ENCODE measurements at places on chromosomes 11 and 22.
A peak's percentile ranks its signal among the peaks of the same experiment; 100 is the strongest.

DNA sequence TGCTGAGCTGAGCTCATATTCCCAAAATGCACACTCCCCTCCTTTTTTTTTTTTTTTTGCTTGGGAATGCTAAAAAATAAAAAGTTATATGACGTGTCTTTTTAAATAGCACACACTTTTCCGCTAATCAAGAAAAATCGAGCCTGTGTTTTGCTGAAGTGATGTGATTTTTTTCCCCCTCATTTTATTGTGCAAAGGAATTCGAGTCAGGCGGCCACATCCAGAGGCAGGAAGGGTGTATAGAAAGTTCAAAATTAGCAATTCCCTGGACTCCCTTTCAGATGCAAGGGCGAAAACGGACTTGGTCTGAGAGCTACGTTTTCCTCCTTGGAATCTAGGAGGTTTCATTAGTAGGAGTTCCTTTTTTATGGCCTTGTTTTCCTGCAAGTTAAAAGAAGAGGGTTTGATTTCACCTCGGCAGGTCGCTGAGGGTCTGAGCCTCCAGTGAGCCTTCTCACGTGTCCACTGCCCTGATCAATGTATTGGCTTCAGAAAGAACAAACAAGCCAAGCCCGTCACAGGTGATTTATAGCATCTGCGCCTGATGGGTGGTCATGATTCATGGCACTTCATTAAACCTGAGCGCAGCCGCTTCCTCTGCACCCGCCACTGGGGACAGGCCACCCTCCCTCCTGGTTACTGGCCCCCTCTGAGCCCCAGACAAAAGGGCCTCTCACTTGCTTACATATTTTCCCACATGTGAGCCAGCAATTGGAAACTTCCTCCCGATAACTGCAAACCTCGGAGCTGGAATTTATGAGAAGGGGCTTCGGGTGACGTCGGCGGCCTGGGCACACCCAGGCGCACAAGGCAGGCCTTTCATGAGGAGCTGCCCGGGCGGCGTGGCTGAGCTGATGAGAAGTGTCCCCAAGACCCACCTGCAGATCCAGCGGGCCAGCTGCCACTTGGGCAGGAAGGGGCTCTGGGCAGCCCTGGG is 64.4 kb upstream of the LINC01488 start:
- no peak for DNase-seq

- DNase-seq: peak; percentile 47
These were observed 144.6 kb downstream of the NECTIN1 start for GRCh38 chr11:119584193-119585042.

- DNase-seq: no peak
These were observed 37.1 kb downstream of the BCR start for GRCh38 chr22:23217171-23218052.

DNA sequence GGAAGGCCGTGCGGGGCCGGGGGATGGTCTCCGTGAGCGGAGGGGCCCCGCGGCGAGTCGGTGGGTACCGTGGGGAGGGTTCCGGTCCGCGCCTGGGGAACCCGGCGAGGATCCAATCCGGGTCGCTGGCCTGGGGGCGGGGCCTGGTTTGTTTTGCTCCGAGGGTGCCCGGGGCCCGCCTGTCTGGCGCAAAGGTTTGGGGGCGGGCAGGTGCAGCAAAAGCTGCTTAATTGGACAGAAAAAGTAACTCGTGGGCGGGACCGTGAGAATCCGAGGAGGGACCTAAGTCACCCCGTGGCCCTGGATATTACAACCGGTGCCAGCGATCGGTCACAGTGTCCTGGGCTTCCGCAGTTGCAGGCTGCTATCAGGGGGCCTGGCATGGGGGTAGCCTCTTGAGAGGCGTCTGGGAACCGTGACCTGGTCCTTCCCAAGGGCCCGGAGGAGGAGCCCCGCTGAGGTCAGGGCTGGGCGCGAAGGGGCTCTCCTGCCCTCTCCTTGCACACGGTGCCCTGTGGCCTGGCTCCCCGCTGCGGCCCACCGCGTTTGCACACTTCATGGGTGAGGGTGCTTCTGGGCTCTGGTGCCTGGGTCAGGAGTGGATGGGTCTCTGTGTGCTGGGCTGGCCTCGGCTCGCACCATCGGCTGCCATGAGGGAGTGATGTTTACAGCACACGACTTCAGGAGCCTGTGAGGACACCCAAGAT is 1.4 kb downstream of the PNPLA2 start:
- peak; percentile 71 for DNase-seq

DNA sequence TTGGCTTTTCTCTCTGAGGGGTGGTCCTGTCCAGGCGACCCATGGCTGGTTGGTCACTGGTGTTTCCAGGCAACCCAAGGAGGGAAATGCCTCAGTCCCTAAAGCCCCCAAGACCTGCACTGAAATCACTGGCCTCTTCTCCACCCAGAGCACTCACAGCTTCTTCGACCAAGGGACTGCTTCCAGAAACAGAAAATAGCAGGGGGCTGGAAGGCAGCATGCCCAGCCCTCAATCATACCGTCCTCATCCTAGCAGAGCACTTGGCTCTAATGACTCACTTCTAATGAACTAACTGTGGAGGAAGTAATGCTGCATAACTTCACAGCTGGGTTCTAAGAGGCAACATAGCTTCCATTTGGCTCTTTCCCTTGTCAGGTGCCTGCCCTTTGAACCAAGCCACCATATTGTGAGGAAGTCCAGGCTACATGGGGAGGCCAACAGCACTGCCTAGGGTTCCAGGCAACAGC is 27.6 kb downstream of the DKK3 start:
- DNase-seq: no peak

DNA sequence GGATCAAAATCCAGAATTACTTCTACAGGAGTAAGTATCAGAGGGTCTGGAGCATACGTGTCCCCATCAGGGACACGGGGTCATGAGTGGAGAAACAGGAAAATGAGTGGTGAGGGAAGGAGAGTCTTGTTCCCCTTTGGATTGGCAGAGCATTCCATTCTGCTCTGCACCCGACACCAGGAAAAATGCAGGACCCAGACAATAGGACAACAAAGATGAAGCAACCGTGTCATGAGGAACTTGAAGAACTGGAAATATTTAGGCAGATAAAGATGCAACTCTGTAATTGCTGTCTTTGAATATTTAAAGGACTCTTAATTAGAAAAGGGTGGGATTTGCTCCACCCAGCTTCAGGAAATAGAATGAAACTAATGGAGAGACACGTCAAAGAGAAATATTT is 89.0 kb upstream of the BLID start:
- no peak for DNase-seq

- DNase-seq: no peak
These were observed 323.6 kb upstream of the SYN3 start for GRCh38 chr22:33381531-33382406.

- no peak for DNase-seq
These were observed 83.5 kb downstream of the CTTN start for GRCh38 chr11:70481625-70482528.

- DNase-seq: no peak
These were observed 95.3 kb upstream of the ALKBH3 start for GRCh38 chr11:43785318-43785717.

- no peak for DNase-seq
These were observed 41.2 kb downstream of the IGLL5 start for GRCh38 chr22:22928666-22929380.

DNA sequence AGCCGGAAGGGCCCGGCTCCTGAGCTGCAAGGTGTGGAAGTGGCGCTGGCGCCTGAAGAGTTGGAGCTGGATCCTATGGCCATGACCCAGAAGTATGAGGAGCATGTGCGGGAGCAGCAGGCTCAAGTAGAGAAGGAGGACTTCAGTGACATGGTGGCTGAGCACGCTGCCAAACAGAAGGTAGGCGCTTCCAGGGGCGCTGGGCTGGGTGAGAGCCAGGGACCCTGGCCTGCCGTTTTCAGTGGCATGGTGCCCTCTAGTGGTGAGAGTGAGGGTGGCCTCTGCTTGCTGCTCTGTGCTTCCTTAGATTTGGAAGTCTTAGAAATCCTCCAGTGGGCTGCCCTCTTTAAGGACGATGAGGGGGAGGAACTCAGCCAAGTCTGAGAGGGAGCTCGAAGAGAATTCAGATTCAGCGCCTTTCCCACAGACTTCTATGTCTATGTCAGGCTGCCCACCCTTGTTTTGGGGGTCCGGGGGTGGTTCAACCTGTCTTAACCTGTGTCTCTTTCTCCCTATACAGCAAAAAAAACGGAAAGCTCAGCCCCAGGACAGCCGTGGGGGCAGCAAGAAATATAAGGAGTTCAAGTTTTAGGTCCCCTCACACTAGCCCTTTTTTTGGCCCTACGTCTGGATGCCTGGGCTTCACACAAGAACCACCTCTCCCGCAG is 1.8 kb upstream of the PACS1 start:
- peak; percentile 82 for DNase-seq

- no peak for DNase-seq
These were observed 24.8 kb upstream of the NRIP3 start for GRCh38 chr11:9028581-9028980.

GRCh38 chr11:44530413-44531115 is 34.9 kb upstream of the CD82 start:
- DNase-seq: no peak

DNA sequence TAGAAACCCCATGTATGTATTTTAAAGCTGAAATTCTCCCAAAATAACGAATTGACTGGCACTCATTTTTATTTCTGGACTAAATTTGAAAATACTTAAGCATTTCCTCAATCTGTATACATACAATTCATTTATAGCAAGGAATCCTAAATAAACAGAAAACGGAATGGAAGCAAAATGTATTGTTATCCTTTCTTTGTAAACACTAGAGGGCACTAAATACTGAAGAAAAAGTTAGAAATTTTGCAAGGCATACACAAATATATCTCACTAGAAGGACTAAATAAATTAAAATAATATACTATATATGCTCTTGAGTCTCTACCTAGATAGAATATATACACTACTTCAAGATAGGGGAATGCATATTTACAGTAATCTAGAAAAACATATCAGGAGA is 23.1 kb upstream of the ANO5 start:
- peak; percentile 22 for DNase-seq

DNA sequence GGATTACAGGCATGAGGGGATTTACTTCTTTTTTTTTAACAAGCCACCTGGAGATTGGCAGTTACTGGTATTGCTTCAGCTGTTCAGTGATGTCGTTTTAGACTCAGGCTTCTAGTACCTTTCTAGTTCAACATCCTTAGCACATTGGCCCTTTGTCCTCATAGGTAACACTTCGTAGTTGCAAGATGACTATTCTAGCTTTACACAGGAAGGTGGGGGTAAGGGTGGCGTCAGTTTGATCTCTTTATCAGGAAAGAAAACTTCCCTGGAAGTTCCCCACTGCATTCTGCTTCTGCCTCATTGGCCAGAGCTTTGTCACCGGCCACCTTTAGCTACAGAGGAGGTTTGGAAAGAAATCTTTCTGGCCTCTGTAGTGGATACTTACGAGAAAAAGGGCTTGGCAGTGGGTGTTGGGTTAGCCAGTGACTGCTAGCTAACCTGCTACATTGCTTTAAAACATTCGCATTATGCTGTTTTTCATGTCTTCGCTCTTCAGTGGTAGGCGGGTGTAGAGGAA is 40.7 kb downstream of the SFI1 start:
- no peak for DNase-seq

GRCh38 chr11:44711113-44711786 is 15.5 kb upstream of the TSPAN18 start:
- DNase-seq: no peak

- DNase-seq: no peak
These were observed 10.7 kb downstream of the CWF19L2 start for GRCh38 chr11:107446822-107447431.

- DNase-seq: no peak
These were observed 82.3 kb upstream of the PHOX2A start for GRCh38 chr11:72326151-72326848.

DNA sequence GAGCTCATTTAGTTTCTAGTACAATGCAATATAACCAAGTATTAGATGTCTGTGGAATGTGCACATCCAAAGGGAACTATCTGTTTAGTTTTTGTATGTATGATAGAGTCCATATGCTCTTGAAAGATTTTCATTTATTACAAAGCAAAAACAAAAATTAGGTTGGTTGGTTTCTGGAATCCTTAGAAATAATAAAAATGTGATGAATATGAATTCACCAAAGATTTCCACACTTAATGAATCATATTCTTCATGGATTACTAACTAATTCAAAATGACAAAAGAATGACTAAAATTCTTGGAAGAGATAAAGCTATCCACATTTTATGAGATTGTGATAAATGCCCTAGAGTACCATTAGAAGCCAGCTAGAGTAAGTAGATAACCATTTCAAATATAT is 261.1 kb downstream of the SBF2 start:
- DNase-seq: no peak

- no peak for DNase-seq
These were observed 11.5 kb upstream of the ZC3H12C start for GRCh38 chr11:110081462-110082376.

GRCh38 chr11:130520271-130520671 is 71.8 kb downstream of the ADAMTS15 start:
- DNase-seq: no peak
